HS-5 (cell line): ENCODE measurements at places on chromosomes 11 and 22.

DNA sequence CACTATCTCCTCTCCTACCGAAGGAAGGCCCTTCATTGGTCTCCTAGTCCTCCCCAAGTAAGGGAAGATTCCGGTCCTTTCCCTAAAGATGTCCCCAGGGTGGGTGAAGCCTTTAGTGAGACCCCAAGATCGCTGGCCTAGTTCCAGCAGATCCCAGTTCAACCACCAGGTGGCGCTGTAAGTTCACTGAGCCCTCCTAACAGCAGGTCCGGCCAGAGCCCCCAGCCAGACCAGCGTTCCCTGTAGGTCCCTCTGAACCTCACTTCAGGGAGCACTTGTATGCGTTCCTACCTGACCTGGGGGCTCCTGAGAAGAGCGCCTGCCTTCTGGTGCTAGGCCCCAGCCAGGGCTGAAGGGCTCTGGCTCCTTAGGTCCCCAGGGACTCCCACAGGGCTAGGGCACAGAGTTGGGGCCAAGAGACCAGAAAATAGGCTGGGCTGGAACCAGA is 38.1 kb downstream of the LMO1 start:
- peak; percentile 15 for DNase-seq

- no peak for DNase-seq
Measured at GRCh38 chr11:33475993-33476392, 218.8 kb downstream of the HIPK3 start.

GRCh38 chr11:35785287-35786167 is 123.0 kb downstream of the TRIM44 start:
- no peak for DNase-seq

DNA sequence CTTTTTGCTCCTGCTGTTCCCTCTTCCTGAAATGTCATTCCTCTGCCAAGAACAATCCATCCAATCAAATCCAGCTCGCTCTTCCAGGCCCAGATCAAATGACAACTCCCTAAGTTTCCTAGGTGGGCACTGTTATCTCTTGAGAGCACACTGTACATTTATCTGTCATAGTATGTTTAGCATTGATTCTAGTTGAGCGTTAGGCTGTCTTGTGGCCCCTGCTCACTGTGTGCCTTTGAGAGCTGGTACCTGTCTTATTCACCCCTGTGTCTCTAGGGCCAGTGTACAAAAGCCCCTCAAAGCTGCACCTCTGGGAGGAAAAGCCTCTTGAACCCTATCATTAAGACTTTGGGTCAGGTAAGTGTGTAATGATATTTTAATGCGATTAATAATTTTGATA is 7.1 kb upstream of the LMO2 start:
- DNase-seq: no peak

DNA sequence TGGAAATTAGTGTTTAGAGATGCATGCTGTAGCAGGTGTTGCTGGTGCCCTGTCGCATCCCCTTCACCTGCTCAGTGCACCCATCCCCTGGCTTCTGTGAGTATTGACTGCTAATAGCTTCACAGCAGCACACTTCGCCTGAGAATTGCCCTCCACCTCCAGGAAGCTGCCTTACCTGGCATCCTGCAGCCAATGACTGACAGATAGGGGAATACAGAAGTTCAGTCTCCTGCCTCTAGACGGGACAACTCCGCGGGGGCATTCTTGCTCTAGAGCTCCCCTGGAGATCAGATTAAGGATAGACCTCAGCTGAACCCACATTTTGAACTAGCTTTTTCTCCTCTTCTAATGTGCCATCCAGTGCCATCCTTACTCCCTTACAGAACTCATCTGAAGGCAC is 9.3 kb upstream of the CD3E start:
- DNase-seq: no peak

DNA sequence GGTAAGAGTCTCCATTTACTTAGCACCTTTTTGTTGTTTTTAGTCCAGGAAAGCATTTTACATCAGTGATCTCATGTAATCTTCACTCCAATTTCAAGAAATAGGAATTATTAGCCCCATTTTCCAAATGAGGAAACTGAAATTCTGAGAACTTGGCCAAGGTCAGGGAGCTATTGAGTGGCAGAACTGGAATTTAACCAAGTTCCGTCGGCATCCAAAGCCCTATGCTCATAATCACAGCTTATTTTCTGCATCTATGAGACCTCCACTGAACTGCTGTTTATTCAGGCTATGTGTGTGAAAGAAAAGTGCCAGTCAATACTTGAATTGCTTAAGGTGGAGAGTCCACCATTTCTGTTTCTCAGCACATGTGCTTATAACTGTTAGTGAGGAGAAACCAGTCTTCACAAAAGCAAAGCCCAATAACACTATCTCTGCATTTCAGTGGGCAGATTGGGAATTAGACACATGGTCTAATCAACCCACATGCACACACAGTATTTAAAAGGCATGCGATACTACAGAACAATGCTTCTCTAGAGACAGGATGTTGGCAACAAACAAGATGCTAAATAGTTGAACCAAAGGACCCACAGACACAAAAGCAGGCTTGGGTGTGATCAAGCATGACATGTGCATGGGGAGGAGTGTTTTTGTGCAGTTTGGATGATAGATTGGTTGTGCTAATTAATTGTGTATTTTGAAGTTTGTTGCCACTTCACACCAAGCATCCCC is 780.6 kb downstream of the OPCML start:
- no peak for DNase-seq

DNA sequence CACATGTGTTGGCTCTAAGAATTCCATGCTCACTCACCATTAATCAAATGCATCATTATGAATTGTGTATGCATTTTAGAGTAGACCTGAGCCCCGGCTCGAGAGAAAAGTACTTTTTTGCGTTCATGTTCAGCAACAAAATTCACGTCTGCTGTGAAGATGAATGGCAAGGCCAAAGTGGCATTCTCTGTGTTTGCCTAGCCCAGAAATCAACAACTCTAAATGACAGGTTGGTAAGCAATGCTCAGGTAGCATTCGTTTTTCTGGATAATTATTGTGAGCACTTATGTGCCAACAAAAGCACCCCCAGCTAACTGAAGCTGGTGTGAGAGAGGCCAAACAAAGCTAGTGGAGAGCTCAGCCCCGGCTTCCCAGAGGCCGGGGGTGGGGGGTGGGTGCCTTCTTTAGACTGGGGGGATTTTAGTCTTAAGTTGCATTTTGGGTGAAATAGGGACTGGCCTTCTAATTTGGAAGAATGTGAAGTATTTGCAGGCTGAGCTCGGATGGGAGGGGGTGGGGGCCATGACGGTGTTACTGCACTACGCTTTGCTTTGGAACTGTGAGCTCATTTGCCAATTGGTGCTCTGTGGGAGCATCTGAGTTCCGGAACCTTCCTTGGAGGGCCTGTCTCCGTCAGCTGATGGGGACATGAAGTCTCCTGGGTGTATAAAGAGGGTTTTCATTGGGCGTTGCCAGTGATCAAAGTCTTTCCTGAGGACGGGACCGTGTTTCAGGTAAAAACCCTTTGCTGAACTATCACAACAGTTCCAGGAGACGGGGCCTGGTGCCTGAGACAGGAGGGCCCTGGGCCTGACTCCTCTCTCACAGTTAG is 29.0 kb upstream of the ALX4 start:
- no peak for DNase-seq

DNA sequence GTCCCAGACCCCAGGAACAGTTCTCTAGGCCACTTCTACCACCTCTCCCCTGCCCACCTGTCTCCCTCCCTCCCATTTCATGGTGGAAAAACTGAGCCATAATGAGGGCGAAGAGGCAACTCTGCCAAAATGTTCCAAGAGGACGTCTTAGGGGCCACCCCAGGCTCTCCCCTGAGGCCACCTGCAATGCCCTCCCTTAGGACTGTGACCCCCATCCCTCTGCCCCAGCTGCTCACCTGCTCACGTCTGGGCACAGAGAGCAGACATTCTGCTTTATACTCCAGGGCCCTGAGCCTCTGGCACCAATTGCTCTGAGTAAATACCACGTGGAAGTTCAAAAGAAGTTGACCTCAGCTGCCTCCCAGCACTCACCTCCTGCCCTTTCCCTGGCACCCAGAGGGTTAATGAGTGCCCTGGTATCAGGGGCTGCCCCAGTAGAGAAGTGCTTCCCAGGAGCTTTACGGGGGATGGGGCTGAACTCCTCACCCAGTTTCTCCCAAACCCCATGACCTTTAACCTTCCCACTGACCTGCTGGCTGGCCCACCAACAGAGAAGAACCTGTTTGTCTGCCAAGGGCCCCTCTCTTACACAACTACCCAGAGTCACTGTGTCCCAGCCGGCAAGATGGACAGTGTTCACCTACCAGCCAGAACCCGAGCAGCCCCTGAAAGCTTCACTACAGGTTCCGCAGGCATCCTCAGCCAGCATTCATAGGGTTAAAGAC is 627 bp upstream of the APOA5 start:
- no peak for DNase-seq

DNA sequence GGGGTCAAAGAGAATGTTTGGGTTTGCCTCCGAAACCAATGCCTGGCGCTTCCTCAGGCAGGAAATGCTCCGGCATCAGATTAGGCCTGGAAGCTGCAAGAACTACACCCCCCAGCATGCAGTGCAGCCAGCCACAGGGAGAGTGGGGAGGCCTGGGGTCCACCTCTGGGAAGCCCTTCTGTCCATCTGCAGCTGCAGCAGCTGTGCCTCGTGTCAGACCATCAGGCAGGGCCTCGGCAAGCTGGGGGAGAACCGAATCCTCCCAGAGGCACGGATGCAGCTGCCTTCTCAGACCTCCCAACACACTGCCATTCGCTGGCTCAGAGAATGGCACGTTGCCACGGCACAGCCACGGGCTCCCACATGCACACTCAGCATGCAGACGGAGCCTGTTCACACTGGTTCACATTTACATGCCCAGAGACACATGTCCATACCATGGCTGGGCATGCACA is 57.4 kb downstream of the NECTIN1 start:
- no peak for DNase-seq

DNA sequence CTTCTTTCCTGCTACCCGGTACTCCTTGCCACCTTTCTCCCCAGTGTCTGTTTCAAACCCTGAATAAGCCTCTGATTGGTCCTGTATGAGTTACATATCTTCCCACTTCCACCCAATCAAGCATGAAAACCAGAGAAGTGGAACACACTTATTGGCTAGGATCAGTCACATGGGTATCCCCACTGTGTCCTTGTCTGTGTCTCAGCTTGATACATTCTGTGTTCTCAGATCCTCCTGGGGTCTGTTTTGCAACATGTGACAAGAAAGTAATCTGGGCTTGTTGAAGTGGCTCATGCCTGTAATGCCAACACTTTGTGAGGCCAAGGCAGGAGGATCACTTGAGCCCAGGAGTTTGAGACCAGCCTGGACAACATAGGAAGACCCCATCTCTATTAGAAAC is 23.9 kb downstream of the MCHR1 start:
- DNase-seq: no peak

GRCh38 chr22:45308957-45309421 is 745 bp upstream of the FAM118A start:
- DNase-seq: no peak

- no peak for DNase-seq
Measured at GRCh38 chr11:15935373-15935772, 421.0 kb downstream of the SOX6 start.

GRCh38 chr11:36341915-36342314 is 45.8 kb downstream of the PRR5L start:
- no peak for DNase-seq

DNA sequence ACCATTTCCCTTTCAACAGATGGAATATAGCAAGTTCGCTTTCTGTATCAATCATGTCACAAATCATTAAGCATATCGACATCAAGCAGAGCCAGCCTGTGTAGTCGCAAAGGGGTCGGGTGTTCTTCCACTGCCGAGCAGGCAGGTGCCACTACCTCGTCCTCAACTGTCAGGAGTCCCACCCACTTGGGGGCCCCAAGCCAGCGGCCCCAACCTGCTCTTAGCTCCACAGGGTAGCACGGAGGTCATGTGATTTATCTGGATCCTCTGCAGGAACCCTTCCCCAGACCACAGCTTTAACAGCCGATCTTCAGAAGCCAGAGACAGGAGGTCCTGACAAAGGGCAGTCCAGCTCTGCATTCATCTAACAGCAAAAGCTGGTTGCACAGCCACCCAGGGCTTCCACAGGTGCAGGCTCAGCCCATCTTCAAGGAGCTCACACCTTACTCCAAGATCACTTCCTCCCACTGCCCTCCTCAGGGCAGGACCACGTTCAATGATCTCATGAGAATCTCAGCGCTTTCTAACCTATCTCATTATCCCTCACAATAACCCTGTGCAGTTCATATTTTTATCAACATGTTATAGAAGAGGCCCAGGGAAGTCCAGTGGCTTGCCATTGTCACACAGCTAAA is 110.2 kb downstream of the TRIM29 start:
- DNase-seq: no peak

DNA sequence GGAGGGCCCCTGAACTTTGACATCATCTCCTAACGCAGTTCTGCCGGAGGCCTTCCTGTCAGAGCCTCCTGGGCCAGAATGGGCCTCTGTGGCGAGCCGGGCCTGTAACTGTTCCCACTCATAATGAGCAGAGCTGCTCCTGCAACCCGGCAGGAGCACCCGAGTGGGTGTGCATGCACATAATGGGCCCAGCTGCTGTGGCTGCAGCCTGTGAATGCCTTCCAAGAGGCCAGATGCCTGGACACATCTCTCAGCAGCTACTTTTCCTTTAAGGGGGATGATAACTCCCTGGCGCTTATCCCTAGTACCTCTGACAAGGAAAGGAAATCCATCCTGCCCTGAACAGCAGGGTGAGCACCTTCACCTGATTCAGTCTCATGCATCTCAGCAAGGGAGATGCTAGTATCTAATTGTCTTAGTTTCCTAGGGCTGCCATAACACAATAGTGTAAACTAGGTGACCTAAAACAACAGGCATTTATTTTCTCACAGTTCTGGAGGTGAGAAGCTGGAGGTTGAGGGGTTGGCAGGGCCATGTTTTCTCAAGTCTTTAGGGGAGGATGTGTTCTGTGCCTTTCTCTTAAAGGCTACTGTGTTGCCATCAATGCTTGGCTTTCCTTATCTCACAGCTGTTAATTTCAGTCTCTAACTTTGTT is 120.5 kb downstream of the TEAD1 start:
- DNase-seq: no peak

GRCh38 chr22:41762980-41763779 is 37.3 kb upstream of the CCDC134 start:
- DNase-seq: no peak

DNA sequence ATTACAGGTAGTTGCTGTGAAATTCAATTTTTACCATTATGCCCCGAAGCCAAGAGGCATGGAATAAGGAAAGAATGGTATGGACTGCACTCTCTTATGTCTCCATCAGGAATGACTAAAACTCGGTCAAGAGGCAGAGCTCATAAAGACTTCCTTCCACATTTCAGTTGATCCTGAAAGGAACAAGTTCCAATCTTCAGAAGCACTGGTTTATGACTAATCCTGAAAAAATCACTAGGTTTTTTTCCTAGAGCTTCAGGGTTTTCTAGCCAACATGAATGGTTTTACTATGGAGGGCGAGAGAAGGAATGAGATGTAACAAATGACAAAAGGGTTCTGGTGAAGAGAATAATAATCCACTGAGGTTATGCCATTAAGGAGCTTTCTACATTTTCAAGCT is 832.2 kb downstream of the NTM start:
- no peak for DNase-seq
